ENCODE measurements at places on chromosomes 7 and 10.
A peak's percentile ranks its signal among the peaks of the same experiment; 100 is the strongest.

DNA sequence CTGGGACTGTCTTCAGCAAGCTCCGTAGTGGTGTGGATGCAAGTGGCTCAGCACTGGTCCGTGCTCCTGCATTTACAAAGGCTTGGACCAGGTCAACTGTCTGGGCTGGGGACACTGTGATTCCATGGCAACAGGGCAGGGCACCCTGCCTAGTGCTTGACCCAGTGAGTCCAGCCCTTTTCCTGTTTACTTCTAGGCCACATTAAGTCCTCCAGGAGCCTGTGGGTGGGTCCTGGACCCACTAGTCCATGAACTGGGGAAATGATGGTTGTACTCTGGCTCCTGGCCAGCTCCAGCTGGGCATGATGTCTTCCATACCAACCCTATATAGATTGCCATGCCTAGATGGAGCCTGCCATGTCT lies 152.0 kb downstream of the RPS24 start:
- DNase-seq: no peak

GRCh38 chr7:129489491-129489890 lies 12.8 kb upstream of the SMKR1 start:
- DNase-seq: no peak

DNA sequence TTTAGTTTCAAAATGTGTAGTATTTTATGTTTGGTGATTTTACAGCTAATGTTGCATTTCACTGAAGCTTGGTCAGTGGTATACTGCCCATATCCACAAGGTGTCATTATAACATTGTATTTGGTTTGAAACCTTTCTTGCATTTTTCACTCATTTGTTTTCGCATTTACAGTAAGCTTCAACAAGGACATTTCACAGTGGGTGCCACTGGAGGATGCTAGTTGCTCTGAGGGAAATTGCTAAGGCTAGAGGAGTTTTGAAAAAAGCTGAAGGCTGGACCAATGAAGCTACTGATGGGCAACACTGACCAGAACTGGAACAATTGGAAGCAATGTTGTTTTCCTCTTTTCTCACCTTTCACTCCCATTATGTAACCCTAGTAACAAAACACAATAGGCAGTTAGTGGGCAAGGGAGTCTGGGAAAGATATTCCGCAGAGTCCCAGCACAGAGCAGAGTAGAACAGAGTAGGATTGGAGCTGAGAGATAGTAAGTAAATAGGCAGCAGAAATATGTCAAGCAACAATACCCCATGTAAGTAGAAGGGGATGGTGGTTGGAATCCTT lies 23.6 kb upstream of the SRI start:
- DNase-seq: peak; percentile 38

- DNase-seq: no peak
Measured at GRCh38 chr7:114650491-114650890, 235.9 kb downstream of the FOXP2 start.

DNA sequence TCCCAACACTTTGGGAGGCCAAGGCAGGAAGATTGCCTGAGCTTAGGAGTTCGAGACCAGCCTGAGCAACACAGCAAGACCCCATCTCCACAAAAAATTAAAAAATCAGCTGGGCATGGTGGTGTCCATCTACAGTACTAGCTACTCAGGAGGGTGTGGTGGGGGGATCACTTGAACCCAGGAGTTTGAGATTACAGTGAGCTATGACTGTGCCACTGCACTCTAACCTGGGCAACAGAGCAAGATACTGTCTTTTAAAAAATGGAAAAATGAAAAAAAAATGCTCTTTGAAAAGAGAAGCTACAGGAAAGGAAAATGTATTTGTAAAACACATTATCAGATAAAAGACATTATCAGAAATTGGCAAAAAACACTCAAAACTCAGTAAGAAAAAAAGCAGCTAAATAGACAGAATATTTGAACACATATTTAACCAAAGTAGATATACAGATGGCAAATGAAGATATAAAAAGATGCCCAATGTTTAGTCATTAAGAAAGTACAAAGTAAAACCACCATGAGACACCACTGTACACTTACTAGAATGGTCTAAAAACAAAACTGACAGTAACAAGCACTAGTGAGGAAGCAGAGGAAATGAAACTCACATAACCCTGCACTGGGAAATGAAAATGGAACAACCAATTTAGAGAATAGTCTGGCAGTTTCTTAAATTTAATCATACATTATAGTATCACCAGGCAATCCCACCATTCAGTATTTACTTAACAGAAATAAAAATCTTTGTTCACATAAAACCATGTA lies 40.5 kb downstream of the NRBF2 start:
- no peak for DNase-seq

DNA sequence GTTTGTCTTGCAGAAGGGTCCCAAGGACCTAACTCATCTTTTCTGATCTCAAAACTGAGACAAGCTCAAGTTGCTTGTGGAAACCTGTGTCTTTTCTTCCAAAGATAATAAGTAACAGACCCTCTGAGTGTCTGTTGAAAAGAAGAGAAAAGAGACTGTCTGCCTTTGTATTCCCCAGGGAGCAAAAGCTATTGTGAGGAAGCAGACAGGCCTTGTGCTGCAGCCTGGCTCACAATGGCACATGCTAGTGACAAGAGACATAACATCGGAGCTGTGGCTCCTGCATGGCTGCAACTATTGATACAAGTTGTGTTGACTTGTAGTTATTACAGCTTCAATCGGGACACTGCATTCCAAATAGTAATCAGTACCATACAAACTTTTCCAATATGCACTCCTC lies 202.9 kb downstream of the DKK1 start:
- no peak for DNase-seq

Data from brain pericyte (primary cell).